ENCODE measurements at places on chromosomes 4 and X.

DNA sequence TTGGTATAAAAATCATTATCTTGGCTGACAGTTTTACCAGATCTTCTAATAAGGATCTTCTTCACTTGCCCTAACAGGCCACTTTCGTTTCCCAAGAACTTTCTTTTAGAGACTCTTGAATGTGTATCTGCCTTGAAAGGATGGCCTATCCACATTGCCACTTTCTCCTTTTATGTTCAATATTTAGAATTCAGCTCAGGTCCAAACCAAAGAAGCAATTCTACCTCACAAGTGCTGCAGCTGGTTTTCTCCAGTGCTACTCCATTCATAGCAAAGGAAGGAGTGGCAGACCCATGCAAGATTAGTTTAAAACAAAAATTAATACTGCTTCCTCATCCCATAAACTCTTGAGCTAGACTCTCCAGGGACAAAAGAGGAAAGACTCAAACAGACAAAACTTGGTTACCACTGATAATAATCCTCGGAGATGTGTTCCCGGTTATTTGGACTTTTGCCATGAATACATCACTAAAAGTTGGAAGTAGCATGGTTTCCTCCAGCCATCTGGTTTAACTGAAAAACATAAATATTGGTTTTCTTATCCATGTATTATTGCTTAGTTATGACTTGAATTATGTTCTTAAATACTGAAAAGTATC, 401.8 kb downstream of the PABPC4L start:
- DNase-seq, result no peak

- no peak for DNase-seq
Measured at GRCh38 chrX:13717700-13718472, 16.5 kb downstream of the TRAPPC2 start.

DNA sequence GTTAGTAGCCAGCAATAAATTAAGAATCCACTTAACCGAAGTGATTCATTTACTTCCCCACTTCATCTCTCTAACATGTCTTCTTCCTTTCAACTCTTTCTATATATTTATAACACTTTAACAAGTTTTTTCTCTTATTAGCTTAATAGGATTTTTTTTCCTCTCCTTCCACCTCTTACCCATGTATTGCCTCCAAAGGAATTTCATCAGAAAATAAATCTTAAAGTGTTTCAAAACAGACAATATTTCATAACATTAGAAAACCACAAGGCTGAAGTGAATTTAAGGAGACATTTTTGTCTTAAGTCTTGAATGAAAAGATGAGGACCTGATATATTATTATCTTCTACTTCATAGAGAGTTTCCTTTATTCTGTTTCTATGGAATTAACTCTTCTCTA, 101.5 kb downstream of the PDGFC start:
- DNase-seq, result no peak

DNA sequence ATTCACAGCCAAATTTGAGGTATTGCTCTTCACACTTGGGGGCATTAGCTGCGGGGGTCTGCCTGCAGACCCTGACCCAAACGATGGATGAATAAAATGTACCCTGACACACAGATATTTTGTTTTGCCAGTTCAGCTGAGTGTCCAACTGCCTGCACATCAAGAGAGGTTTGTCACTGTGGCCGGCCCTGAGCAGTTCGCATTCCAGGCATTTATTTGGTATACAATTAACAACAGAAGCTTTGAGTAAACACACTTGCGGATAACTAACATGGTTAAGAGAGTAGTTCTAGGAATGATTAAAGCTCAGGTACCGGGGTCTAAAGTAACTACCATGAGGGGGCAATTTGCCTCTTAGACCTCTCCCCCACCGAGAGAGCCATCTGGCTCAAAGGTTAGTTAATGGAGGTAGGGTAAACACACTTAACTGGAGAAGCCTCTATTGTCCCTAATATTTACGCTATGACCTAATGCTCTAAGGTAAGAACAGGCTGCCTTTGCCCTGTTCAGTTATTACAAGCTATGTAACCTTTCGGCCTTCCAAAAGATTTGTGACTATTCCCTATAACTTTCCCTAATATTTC, 162.0 kb downstream of the SNCA start:
- no peak for DNase-seq

GRCh38 chr4:182339221-182339641, 96.0 kb downstream of the TENM3 start:
- no peak for DNase-seq

DNA sequence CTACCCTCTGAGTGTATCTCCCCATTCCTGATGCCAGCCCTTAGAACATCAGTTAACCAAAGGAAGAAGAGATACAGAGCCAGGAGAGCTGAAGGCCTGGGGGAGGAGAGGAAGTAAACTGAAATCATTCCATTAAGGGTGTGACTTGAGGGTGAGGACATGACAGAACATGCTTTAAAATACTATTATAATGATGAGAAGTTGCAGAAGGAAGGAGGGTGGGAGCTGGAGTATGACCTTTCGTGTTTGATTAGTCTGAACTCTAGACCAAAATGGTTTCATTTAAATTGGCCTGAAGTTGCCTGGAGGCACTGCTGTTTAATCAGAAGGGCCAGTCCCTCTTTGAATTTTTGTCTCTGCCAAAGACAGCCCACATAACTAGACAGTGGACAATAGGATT, 11.4 kb downstream of the INTS6L start:
- no peak for DNase-seq

DNA sequence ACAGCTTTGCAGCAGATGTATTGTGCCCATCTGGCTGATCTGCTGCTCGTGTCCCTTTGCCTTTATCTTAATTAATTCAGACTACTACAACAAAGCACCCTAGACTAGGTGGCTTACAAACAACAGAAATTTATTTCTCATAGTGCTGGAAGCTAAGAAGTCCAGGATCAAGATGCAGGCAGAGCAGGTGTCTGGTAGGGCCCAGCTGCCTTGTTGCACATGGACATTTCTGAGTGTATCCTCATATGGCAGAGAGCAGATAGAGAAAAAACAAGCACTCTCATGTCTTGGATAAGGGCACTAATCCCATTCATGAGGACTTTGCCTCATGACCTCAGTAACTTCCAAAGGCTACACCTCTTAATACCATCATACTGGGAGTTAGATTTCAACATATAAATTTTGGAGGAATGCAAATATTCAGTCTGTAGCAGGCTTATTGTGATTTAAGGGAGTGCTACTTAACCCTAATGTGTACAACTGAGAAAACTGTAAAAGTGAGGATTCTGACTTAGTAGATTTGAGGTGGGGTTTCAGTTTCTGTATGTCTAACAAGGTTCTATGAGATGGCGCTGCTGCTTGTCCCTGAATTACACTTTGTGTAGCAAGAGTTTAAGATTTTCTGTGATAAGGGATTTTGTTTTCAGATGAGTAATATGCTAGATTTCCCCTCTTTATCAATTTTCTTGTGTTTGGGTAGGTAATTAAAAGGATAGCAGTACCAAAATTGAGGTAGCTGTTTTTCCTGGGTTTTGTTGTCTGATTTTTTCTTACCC, 473.2 kb upstream of the TECRL start:
- DNase-seq, result no peak

- DNase-seq, result no peak
Measured at GRCh38 chrX:21408307-21408706, 34.1 kb downstream of the CNKSR2 start.

GRCh38 chrX:80216086-80216485, 201.5 kb downstream of the TBX22 start:
- DNase-seq, result no peak

DNA sequence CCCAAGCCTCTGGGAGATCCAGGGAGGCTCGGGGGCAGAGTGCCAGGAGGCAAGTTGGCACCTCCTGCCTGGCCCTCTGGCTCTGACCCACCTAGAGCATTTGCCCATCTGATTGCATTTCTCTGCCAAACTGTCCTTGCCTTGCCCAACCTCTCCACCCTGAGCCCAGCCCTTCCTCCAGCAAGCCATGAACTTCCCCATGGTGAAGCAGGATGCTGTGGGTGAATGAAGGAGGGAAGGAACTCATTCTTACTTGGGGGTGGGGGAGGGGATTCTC, 9.3 kb upstream of the CNGA2 start:
- no peak for DNase-seq

GRCh38 chr4:135605076-135605475, 1403.5 kb upstream of the PABPC4L start:
- DNase-seq, result no peak

DNA sequence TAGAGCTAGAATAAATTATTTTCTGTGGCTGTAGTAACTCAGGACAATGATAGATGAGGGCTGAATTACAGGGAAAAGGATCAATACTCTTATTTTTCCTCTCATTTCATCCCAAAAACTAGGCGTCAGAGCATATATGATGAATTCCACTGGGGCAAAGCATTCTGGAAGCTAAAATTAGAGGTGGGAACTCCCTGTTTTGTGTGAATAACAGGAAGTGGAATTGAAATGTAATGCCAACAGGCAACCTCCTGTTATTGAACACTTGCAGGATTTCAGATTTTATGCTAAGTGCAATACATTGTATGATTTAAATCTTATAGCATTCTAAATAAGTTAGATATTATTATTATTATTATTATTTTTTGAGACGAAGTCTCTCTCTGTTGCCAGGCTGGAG, 20.9 kb downstream of the HSD17B11 start:
- no peak for DNase-seq

DNA sequence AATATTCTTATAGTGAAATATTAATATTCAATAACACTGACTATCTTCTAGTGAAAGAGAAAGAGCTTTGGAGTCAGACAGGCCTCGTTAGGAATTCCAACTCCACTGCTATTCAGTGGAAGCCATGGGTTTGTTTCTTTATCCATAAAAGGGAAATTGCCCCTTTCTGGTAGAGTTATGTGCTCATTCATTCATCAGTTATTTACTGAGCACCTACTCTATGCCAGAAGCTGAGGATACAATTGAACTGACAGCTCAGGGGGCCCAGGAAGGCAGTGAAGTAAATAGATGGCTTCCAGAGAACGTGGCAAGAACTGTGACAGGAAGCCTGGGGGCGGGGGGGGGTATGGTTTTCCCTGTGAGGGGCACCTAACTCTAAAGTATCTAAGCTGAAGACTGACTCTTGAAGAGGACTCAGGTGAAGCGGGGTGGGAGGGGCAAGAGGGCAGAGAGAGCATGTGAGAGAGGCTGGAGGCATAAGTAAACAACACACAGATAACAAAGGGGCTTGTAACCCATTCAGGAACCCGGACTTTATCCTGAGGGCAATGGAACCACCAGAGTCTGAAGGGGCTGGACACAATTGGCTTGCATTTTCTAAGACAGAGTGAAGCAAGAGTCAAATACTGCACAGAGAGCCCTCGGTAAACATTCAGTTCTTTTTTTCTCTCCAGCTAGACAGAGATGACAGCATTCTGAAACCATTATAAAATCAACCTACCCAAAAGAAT, 20.3 kb downstream of the ANXA5 start:
- no peak for DNase-seq

DNA sequence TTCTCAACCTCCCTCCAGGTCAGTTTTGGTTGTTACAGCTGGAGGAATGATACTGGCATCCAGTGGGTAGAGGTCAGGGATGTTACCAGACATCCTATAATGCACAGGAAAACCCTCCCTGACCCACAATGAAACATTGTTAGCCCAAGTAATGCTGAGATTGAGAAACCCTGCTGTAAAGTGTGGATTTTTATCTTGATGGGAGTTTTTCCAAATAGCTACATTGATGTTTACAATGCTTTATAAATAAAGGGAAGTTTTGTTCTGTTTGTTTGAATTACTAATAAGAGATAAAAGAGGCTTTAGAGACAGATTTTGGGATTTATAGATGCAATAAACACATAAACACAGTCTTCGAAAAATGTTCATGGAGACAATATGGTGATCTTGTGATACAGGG, 194.0 kb upstream of the NUDT6 start:
- no peak for DNase-seq

DNA sequence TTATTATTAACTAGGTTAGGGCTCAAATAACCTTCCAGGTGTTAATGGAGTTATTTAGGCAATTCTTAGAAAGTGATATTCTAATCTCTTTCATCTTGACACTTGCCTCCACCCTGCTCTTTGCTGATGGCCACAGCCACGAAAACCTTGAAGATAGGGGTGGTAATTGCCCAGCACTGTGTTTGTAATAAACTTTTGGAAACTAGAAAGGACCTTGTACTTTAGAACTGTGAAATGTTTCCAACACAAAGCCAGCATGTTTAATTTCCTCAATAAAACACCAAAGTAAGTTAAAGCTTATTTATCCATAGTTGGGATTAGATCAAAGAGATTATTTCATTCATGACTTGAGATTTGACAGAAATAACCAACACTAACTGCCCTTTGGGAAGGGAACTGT, 78.3 kb downstream of the MAOA start:
- DNase-seq, result no peak

DNA sequence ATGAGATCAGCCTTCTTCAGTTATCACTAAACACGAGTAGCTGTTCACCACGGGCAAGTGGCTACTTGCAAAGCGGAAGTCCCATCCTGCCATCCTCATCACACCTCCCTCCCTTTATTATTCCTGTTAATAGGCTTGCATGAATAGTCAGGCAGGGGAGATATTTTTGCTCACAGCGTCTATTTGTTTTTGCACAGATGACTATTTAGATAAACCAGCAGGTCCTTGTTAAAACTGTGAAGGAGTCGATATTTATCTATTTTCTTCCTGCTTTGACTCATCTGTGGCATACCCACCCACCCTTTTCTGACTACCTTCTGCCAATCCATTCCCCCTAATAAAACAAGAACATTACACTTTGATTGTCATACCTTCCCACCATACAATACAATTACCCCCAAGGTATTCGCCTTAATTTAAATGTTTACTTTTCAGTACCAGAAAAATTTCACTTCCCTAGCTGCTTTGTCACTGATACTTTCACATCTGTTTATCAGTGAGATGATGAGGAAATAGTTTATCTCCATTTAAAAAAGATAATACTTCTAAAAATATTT, 96.6 kb upstream of the BANK1 start:
- DNase-seq, result no peak

- DNase-seq, result peak; percentile 71
Measured at GRCh38 chrX:48493890-48494364, 14.9 kb upstream of the PORCN start.

DNA sequence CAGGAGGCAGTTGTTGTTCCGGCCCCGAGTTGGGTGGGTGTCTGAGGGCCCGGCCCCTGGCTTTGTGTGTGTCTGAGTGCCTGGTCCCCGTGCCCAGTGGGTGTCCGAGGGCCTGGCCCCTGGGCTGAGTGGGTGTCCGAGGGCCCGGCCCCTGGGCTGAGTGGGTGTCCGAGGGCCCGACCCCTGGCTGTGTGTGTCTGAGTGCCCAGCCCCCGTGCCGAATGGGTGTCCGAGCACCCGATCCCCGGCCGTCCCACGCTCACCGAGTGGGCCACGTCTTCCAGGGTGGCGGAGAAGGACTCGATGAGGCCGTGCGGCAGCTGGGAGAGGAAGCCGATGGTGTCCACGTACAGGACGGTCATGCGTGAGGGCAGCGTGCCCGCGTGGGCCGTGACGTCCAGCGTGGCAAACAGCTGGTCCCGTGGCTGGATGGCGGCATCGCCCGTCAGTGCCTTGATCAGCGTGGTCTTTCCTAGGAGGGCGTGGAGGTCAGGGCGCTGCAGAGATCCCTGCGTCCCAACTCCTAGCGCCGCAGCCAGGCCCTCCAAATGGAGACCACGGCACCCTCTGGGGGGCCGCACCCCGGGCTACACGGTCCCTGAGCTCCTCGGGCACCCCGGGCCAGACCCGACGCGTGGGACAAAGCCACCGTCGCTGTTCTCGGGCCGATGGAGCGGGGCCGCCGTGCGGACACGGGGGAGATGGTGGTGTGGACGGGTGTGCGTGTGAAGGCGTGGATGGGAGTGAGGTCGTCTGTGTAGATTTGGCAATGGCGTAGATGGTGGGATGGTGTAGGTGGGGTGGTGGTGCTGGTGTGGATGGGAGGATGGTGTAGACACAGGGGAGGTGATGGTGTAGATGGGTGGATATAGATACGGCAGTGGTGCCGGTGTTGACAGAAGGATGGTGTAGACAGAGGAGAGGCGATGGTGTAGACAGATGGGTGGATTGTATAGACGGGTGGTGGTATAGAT, 7.2 kb downstream of the GTPBP6 start:
- peak; percentile 5 for DNase-seq
